ENCODE measurements at places on chromosomes 13 and 19.

DNA sequence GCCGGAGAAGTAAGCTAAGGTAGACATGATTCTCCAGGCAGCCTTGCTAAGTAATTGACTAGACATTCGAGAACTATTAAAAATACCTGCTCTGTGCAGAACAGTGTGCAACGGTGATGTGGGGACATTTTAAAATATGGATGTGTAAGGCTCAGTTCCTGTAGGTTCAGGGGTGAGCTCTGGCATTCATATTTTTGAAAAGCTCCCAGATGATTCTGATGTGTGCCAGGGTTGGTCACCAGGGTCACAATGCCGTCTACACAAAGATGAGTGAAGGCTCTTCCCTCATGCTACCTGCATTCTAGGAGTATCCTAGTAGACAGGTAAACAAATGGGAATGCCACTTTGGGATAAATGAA, 702 bp upstream of the EPSTI1 start:
- DNase-seq, result no peak

DNA sequence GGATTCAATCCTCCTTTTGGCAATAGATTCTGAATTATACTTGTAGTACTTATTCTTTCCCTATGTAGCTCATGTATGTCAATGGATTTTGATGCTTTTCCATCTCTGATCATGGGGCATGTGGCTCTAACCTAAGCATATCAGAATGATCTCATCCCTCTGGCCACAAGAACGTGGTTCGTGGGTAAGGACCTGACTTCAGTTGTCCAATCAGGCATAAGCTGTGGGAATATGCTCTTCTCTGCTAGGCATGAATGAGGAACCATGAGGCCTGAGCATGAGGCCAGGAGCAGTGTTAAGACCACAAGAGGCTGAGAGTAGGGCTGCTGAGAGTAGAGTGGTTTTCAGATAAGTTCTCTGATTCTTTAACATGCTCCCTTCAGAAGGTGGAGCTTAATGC, 292.4 kb upstream of the TSHZ3 start:
- DNase-seq, result no peak

DNA sequence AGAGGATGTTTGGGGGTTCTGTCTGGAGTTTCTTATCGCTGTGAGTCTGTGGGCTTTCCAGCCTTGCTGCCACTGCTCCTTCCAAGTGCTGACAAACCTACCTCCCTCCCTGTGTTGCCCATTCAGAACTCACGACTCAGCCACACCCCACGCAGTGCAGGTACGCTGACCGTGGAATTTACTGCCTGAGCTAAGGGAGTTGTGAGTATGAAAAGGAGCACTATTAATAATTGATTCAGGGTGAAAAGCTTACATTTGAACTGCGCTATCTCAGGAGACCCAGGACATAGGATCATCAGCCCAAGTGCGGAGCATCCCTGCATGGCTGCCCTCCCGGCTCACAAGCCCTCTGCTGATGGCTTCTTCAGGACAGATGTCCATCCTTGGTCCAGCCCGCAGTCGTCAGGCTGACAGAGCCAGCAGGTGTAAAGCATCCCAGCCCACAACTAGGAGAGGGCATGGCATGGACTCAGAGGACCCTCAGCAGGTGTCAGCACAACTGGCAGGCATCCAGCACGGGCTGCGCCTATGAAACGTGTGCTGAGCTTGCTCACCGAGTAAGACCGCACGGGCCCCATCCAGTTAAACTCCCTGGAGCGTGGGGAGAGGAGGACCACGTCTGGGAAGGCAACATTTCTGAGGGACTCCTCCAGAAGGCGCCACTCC, 244.0 kb downstream of the COL4A1 start:
- DNase-seq, result no peak

DNA sequence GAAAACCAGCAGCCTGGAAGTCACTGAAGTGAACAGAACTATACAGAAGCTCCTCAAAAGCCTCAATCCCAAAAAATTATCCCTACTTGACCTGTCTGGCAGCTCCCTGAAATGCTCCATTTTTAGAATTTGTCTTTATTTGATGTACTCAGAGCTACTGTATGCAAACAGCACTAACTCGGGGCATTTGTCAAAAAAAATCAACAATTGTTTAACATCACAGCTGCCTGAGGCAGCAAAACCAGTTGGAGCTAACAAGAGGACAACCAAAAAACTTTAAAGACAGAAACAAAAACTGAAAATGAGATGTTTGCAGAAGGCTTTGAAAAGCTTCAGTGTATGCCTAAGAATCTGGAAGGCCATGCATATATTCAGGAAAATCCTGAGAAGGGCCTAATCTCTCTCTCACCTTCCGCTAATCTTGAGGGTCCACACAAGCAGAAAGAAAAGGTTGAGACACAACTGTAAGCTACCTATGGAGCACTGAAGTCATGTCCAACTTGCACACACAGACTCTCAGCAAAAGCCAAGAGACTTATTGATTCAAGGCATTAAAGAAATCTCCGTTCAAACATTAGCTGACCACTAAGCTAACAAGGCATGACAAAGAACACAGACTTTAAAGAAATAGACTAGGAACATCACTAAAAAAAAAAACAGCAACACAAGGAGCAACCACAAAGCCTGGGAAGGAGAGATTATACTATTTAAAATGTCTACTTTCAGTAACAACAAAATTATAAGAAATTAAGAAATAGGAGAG, 16.1 kb downstream of the VWA8 start:
- no peak for DNase-seq

GRCh38 chr13:105448811-105449210, 1086.7 kb downstream of the EFNB2 start:
- no peak for DNase-seq

GRCh38 chr13:34474187-34474868, 467.7 kb upstream of the NBEA start:
- no peak for DNase-seq

DNA sequence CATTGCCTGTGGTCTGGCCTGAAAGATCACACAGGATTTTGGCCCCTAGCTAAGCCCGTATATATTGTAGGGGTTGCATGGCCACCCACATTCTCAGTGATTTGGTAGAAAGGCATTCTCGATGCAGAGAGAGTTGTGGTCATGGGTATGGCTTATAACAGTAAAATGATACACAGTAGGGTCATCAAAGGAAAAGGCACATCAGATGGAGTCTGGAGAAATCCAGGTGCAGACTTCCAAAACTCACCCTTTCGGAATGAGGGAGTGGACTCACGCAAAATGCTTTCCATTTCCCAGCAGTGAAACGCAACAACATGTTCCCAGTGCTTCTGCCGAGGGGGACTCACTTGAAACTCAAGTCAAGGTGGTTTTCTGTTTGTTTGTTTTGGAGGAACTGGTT, 802.5 kb upstream of the SLITRK1 start:
- DNase-seq, result no peak

DNA sequence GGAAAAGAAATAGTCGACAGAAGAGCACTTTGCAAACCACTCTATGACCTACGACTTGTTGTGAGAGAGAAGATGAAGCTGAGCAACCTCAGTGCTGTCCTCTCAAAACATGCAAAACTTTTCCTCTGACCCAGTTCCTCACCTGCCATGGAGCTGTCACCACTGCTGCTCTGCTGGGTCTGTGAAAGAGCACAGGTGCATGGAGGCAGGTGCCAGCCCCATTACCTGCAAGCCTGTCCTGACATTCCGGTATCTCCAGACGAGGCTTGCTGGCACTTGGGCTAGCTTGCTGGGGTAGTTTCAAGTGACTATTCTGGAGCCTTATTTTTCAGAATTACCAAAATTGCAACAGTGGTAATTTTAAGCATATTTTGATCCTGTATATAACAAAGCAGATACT, 49.5 kb upstream of the RFXAP start:
- no peak for DNase-seq

GRCh38 chr19:23273022-23273589, 22.9 kb upstream of the ZNF724 start:
- DNase-seq, result peak; percentile 38

- peak; percentile 60 for DNase-seq
Observed at GRCh38 chr19:55440411-55441105, 2.5 kb downstream of the SHISA7 start.

GRCh38 chr13:31138515-31138914, 23.2 kb downstream of the HSPH1 start:
- DNase-seq, result no peak

- DNase-seq, result no peak
Observed at GRCh38 chr19:13053238-13053637, 49.4 kb downstream of the LYL1 start.

DNA sequence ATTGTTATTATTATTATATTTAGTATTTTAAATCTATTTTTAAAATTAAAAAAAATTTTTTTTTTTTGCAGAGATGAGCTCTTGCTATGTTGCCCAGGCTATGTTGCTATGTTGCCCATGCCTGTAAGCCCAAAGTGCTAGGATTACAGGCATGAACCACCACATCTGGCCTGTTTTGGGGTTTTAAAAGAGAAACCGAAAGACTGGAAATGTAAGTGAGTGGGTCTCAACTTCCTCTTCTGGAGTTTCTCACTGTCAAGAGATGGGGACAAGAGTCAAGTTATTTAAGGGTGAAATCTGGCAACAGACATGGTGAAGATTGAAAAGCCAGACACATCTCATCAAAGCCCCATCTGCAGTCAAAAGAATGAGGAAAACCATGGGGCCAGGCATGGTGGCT, 4.2 kb upstream of the OR7G3 start:
- DNase-seq, result no peak

DNA sequence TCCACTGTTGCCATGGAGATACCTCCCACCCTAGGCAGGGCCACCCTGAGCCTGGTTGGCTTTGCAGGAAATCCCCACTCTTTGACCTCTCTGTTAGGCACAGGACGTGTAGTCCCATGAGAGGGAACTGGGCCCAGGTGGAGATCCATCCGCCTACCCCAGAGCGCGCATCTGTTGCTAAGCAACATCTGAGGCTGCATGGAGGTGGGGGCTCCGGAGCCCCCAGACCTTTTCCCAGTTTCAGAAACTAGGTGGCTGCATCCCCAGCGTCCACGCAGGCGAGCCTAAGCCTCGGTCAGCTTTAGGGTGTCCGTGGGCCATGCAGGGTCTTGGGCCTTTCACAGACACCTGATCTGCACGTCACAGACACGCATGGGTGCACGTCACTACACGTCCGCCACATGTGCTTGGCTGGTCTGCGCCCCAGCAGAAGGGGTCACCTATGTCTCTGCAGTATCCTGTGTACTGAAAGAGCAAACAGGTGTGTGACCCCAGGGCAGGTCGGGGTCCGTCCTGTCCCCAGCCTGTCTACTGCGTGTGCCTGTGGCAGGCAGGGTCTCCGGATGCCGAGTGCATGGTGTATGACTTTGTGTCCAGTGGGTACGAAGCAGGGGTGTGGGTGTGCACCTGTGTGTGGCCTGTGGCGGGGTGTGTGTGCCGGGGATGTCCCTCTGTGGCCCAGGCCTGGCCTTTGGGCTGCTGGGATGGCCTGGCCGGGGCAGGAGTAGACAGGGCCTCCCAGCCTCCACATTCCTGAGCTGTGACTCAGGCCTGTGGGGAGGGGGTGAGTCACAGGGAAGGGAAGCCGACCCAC, 4.1 kb upstream of the CIRBP start:
- peak; percentile 86 for DNase-seq

DNA sequence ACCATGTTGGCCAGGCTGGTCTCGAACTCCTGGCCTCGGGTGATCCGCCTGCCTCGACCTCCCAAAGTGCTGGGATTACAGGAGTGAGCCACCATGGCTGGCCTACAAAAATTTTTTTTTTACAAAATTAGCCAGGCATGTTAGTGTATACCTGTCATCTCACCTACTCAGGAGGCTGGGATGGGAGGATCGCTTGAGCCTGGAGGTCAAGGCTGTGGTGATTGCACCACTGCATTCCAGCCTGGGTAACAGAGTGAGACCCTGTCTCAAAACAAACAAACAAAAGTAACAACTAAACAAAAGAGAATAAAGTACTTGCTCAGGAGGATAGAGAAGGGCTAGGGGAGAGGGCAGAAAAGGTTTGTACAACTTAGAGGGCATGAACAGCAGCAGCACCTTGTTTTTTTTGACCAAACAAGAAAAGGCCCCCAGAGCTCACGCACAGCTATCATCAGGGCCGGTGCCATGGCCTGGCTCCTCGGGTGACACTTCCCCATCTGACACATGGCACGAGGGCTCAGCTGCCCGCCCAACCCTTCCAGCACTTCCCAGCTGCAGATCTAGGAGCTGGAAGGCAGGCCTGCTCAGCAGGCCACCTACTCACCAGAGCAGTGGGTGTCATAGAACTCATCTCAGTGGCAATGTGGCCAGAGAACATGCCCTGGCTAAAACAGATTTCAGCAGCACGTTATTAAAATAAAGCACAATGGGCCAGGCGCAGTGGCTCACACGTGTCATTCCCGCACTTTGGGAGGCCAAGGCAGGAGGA, 8.6 kb upstream of the SLC7A9 start:
- no peak for DNase-seq

GRCh38 chr13:49587311-49587847, 2.0 kb upstream of the RCBTB1 start:
- no peak for DNase-seq

DNA sequence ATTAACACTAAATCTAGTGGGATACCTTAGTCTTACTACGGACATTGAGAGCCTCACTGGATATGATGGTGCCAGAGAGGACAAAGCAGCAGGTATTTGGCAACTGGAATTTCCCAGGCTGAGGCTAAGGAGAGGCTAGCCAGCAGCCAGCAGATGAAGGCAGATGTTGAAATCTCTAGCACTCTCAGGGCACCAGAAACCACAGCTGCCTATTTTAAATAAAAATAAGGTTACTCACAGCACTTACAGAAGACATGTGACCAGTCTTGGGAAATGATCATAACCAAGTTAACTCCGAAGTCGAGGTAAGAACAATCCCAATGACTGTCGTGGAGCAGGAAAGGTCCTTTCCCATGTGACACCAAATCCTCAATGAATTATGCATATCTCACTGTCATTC, 1726.0 kb downstream of the EFNB2 start:
- no peak for DNase-seq

DNA sequence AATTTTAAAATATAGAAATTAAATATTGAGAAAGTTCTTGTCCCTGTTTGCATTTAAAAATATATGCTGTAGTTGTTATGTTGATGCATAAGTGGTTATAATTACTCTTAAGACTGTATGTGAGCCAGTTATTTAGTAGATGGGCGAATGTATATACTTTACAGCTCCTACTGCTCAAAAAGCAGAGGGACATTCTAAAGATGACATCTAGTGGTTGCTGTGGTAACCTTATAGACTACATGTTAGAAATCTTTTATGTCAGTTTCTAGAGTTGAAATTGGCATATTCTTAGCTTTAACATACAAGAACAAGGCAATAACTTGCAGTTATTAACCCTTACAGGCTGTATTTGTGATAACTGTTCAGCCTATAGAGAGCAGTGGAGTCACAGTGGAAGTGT, 160.5 kb downstream of the OLFM4 start:
- DNase-seq, result no peak

- peak; percentile 92 for DNase-seq
Observed at GRCh38 chr13:21476893-21477472, 17.9 kb upstream of the ZDHHC20 start.

DNA sequence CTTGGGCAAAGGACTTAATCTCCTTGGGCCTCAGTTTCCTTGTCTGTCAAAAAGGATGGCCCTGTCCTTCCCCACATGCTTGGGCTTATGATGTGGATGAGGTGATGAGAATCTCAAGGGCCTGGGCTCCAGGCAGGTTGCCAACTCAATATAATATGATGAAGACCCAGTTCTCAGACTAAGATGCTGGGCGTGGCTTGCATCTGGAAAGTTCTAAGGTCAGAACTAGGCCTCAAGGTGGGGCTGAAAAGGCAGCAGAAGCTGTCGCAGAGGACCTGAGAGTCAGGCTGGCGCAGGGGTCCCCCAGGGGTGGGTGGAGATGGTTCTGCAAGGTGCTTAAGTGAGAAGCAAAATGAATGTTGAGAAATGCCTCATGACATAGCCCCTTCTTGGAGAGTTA, 58.8 kb downstream of the RGCC start:
- no peak for DNase-seq
